SW 1271 (cell line): ENCODE measurements at places on chromosomes 16 and 17.

- no peak for DNase-seq
Observed at GRCh38 chr16:8502446-8502845, 87.9 kb downstream of the TMEM114 start.

- no peak for DNase-seq
Observed at GRCh38 chr16:49835161-49835777, 20.6 kb downstream of the ZNF423 start.

DNA sequence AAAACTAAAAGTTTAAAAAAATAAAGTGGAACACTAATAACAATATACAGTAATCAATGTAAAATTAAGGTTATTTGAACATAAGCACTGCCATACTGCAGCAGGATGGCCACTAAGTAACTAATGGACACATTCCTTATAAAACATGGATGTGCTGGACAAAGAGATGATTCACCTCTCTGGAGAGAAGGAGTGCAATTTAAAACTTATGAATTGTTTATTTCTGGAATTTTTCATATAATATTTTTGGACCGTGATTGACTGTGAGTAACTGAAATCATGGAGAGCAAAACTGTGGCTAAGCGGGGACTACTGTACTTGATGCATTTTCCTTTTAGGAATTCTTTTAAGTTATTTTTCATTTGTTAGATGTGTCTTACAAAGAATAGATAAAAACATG is 21.8 kb downstream of the CBFB start:
- no peak for DNase-seq

DNA sequence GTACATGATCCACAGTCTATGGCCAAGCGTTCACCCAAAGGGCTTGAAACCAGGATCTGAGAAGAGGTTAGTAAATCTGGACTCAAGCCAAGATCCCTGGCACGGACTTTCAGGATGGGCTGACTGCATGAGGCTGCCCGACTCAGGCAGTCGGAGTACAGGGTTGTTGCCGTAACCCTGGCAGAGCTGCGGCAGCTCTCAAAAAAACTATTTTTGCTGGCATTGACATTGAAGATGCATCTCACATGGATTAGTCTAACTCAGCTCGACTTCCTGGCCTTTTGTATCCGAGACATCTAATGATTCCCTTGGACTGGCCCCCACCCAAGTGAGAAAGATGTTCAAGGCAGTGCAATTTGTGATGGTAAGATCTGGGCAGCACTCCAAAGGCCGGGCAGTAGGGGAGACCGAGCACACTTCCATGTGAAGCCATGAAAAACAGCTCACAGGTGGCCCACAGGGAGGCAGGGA is 6.2 kb downstream of the SLC47A1 start:
- no peak for DNase-seq

DNA sequence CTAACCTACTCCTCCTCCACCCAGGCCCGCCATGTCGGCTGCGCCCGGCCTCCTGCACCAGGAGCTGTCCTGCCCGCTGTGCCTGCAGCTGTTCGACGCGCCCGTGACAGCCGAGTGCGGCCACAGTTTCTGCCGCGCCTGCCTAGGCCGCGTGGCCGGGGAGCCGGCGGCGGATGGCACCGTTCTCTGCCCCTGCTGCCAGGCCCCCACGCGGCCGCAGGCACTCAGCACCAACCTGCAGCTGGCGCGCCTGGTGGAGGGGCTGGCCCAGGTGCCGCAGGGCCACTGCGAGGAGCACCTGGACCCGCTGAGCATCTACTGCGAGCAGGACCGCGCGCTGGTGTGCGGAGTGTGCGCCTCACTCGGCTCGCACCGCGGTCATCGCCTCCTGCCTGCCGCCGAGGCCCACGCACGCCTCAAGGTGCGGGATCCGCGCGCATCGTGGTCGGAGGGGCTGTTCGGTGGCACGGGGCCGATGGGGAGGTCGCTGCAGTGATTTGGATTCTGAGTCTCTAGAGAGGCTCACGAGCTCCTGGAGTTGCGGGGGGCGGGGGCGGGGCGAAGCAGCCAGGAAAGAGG is 878 bp downstream of the TRIM72 start:
- DNase-seq: no peak

GRCh38 chr17:54608634-54609155 is 292.0 kb upstream of the TOM1L1 start:
- DNase-seq: no peak

DNA sequence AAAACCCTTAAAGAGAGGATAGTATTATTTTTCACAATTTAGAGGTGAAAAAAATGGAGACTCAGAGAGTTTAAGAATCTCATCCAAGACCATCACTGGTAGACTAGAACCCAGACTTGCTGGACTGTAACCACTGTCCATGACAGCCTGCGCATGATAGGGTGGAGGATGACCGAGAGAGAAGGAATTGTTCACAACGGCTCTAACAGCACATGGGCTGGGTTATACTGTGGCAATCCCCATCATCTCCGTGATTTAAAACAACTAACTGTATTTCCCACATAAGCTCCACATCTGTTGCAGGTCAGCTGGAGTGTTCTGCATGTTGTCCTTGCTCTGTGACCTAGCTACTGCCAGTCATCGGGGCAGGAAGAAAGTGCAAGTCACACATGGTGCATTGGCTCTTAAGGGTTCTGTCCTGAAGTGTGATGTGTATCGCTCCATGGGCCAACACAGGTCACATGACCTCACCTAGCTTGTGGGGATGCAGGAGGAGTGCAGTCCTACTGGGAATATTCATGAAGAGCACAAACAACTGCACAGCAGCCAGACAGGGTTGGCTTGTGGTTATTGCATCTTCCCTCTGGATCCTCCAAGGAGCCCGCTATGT is 131.2 kb upstream of the MPHOSPH6 start:
- no peak for DNase-seq

DNA sequence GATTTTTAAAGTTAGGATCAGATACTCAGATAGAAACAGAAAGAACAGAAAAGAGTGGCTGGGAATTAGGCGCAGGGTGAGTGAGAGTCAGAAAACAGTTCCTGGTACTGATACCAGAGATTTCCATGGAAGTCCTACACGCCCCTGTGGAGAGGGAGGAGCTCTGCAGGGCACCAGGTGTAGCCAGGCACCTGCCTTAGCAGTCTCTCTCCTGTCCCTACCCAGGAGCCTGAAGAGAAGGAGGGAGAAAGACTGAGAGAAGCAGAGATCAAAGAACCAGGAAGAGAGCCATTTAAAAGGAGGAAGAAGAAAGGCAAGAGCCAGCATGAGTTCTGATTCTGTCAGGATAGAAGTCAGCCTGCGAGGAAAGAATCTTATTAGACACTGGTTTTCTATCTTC is 65.0 kb downstream of the CBLN1 start:
- no peak for DNase-seq

GRCh38 chr17:40486522-40487370 is 14.7 kb downstream of the TNS4 start:
- DNase-seq: peak; percentile 69

DNA sequence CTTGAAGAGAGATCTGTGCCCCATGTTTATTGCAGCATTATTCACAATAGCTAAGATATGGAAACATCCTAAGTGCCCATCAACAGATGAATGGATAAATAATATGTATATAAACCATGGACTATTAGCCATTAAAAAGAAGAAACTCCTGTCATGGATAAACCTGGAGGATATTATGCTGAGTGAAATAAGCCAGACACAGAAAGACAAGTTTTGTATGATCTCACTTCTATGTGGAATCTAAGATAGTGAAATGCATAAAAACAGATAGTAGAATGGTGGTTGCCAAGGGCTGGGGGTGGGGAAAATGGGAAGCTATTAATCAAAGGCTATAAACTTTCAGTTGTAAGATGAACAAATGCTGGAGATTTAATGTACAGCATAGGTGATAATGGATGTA is 19.9 kb upstream of the HEATR6 start:
- no peak for DNase-seq

GRCh38 chr16:84406006-84406963 is 37.9 kb downstream of the ATP2C2 start:
- no peak for DNase-seq

- DNase-seq: peak; percentile 92
Observed at GRCh38 chr17:19753051-19753509, 5.0 kb upstream of the ALDH3A1 start.

GRCh38 chr17:13508896-13509295 is 92.8 kb downstream of the HS3ST3A1 start:
- no peak for DNase-seq

- no peak for DNase-seq
Observed at GRCh38 chr16:47884116-47884725, 271.6 kb downstream of the ABCC12 start.

- no peak for DNase-seq
Observed at GRCh38 chr16:53502331-53503269, at the start of gene AKTIP. TSS of gene AKTIP (minus strand) at chr16:53503209. CDS start at chr16:53500259, 2,950 bp downstream.

- DNase-seq: no peak
Observed at GRCh38 chr17:63798572-63799106, 24.7 kb downstream of the DDX42 start.

- DNase-seq: no peak
Observed at GRCh38 chr17:82333279-82334171, at the start of gene SECTM1. TSS of gene SECTM1 (minus strand) at chr17:82333766. CDS start at chr17:82327240, 6,526 bp downstream.

- DNase-seq: no peak
Observed at GRCh38 chr16:70467113-70467512, 12.7 kb downstream of the FCSK start.

DNA sequence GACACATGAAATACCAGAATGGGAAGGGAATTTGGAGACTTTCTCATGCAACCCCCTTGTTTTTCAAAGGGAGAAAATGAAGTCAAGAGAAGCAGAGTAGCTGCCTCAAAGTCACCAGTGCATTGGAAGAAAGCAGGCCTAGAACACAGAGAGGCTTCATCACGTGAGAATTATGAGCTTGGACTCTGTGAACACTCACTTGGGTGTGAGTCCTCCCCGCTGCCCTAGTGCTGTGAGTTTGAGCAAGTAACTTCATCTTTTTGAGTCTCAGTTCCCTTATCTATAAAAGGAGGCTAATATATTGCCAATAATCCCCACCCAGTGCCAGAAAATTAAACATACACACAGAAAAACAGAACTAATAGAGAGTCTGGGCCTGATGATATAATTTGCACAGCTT is 315.8 kb downstream of the XYLT1 start:
- DNase-seq: no peak

DNA sequence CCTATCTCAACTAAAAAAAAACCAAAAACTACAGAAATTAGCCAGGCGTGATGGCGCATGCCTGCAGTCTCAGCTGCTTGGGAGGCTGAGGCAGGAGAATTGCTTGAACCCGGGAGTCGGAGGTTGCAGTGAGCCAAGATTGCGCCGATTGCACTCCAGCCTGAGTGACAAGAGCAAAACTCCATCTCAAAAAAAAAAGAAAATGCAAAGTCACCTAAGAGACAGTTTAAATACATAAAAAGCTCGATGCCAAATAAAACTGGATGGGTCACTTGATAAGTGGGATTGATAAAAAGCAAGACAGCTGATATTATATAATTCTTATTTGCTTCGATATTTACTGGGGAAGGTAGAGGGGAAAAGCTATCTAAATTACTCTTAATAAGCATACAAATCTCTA is 15.8 kb upstream of the KANSL1 start:
- no peak for DNase-seq

GRCh38 chr17:59418732-59419166 is 87.3 kb downstream of the YPEL2 start:
- no peak for DNase-seq

DNA sequence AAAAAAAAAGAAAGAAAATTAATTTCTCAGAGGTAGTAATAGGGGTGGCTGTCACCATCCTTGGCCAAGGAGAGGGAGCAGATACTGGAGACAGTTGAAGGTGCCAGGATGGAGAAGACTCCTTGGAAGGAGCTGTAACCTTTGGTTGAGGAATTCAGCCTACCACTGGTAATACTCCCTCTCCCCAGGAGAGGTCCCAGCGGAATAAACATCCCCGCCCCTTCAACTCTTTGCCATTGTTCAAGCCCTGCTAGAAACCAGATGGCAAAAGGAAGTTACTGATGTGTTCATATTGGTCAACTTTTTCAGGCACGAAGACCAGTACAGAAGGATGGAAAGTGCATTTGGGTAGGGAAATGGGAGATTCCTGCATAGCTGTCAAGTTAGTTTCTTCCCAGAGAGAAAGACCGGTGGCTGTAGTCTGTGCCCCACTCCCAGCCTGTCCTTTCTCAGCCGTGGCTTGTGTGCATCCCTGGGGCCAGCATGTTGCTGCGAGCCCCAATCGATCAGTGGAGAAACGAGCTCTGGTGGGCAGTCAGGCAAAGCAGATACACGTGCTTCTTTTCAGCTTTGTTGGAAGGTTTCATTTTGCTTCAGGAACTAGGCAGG is 612.1 kb downstream of the MAF start:
- no peak for DNase-seq

DNA sequence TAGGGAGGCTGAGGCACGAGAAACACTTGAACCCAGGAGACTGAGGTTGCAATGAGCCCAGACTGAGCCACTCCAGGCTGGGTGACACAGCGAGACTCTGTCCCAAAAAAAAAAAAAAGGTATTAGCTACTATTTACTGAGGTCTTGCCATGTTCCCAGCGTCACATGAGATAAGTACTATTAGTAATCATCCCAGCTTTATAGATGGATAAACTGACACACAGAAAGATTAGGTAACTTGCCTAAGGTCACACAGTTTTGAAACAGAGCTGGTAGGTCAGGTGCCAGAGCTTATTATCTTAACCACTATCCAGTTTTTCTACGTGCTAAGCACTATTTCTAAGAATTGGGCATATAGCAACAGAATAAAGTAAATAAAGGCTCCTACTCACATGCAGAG is 51.6 kb downstream of the TEX14 start:
- DNase-seq: no peak

GRCh38 chr17:80068301-80069222 is 32.1 kb downstream of the CCDC40 start:
- DNase-seq: no peak

DNA sequence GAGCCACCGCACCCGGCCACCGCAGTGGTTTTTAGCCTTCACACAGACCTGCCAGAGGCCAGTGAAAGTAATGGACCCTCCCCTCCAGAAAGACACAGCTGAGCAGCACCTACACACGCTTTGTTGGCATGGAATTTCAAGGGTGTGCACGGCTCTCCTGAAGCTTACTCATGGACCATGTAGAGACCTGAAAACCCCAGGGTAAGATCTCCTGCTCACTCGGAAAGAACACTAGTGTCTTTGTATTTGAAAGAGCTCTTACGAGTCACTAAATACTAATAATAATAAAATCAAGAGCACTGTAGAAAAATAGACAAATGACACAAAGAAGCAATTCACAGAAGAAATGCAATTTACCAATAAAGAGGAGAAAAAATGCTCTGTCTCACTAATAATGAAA is 20.0 kb downstream of the SLC43A2 start:
- no peak for DNase-seq

GRCh38 chr17:64064331-64064730 is 43.9 kb upstream of the ICAM2 start:
- DNase-seq: no peak

- no peak for DNase-seq
Observed at GRCh38 chr16:79714440-79714839, 113.9 kb upstream of the MAF start.
